Iris pigment epithelial cell (primary cell): ENCODE measurements at places on chromosomes 6 and 20.

DNA sequence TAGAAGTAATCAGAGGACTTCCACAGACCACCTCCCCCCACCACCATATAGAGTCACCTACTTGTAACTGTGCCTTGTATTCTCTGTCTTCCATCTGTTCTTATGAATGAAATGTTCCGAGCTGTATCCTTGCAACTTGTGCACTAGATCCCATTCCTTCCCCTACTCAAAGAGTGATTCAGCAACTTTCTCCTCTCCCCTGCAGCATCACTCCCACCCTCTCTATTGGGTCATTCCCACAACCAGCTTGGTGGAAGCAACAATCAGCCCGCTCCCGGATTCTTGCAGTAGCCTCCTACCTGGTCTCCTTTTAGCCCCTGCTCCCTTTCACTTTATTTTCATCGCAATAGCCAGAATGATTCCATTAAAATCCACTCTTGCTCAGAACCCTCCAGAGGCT, 34.9 kb upstream of the REV3L start:
- DNase-seq, result no peak

GRCh38 chr6:167238694-167239467, 52.2 kb upstream of the UNC93A start:
- no peak for DNase-seq

- DNase-seq, result no peak
Measured at GRCh38 chr6:30317913-30318589, 8.7 kb upstream of the TRIM39 start.

DNA sequence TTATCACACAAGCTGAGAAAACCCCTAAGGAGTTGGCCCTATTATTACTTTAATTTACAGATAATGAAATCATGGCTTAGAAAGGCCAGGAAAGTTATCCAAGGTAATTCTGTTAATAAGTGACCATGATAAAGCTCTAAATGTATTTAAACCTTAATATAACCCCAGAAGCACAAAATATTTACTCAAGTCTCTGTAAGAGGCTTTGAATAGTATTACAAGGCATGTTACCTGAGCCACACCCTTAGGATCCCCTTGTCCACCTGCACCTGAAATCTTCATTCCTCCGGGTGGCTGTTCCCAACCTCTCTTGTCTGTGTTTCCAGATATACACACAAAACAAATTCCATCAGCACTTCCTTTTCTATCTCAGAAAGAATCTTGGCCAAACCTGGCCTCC, 271.6 kb upstream of the BMP2 start:
- DNase-seq, result no peak

DNA sequence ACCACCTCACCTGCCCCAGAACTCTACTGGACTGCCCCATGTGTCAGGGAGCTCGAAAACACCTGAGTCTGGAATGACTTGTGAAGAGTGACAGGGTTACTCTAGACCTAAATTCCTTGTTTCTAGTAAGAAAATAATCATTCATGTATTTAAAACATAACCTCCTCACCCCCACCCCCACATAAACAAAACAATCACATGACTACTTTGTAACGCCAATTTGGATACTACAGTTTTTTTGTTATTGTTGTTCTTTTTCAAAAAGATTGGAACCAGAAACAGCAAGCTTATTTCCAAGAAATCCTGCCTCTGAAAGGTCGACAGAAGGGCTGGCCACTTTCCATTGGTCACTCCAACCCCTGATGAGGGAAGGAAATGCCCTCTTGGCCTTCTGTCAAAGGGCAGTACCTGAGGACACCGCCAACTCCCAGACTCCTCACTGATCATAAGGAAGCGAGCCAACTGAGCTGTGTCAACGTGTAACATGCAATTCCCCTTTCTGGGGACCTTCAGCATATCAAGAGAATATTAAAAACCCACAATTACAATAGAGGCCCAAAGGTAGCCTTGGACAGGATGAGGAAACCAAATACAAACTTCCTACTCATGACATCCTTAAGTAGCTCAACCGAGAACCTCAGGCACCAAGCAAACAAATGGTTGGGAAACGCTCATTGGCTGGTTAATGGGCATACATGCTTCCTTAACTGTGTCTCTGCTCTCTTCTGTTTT, 2.6 kb downstream of the MCUR1 start:
- no peak for DNase-seq

GRCh38 chr20:4607287-4607713, 114.4 kb upstream of the PRND start:
- DNase-seq, result peak; percentile 74

DNA sequence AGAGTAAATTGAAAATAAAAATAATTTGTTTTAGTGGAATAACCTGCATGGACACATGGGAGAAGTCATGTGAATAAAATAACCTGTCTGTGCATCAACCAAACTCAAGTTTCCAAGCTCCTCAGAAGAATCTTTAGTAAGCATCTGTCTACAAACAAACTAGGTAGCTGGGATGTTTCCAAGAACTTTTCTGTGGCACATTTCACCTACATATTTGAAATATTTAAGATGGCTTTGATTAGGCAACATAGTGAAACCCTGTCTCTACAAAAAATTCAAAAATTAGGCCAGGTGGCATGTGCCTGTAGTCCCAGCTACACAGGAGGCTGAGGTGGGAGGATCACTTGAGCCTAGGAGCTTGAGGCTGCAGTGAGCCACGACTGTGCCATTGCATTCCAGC, 168.2 kb downstream of the DST start:
- no peak for DNase-seq

GRCh38 chr6:111444794-111445193, 38.2 kb downstream of the REV3L start:
- no peak for DNase-seq

GRCh38 chr6:22954749-22955385, 385.5 kb downstream of the HDGFL1 start:
- DNase-seq, result peak; percentile 44

DNA sequence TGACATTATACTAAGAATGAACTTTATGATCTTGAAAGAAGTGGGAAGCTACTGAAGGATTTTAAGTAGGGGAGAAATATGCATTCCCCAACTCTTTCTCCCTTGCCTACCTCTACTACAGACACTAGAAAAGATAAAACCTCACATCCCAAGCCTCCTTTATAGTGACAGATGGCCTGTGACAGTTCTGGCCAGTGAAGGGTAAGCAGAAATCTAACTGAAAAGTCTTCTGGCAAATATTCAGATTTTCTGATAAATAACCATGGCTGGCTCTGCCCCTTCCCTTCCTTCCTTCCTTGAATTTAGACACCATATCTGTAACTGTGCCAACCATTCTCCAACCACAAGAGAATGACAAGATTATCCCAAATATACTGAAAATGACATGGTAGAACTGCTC, 10.2 kb upstream of the BEND6 start:
- no peak for DNase-seq

DNA sequence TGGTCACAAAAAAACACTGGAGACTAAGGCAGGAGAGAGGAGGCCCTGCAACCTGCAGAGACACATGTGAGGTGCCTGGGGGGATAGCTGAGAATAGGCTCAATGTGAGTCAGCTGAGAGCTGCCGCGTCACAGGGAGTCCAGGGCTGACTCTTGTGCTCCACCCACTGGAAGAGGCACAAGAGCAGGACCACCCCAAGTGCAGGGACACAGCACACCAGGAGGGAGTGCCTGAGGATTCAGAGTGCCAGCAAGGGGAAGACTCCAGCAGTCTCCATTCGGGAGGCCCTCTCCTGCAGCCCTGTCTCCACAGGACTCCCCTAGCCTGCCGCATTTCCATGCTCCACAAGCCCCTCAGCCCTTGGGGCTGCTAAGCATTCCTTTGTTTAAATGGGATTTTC, 105.5 kb downstream of the HUS1B start:
- DNase-seq, result peak; percentile 60

GRCh38 chr20:14775778-14776177, 438.4 kb upstream of the FLRT3 start:
- peak; percentile 77 for DNase-seq

DNA sequence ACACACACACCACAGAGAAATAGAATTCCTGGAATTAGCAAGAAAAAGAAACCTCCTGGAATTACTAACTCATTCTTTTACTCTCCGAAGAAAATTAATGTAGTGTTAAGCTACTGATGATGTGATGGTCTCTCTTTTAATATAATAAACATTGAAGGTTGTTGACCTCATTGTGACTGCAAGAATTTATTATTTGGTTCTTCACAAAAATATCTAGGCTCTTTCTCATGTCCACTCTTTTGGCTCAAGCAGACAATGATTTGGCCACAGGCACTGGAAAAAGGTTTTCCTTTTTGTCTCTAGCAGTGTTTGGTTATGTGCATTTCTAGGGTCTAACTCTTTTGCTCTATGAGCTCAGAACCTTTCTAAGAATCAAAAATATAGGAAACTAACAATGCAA, 811.9 kb downstream of the TENT5A start:
- DNase-seq, result no peak

GRCh38 chr6:79421707-79422484, 115.3 kb downstream of the LCA5 start:
- DNase-seq, result peak; percentile 97

DNA sequence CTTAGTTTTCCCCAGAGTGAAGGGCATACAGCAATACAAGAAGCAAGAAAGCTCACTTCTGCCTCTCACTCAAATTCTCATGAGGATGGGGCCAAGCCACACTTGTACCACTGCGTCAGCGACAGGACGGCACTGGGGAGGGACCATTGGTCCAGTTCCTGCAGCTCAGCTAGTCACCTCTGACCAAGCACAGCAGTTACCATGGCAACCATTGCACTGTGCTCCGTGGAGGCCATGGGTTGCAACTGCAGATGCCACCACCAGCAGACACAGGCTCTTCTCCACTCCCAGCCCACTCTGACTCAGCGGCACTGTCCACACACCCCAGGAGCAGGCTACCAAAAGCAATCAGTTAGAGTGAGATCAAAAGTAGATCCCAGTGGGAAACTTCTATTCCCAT, 441.1 kb upstream of the ARID1B start:
- DNase-seq, result no peak

GRCh38 chr20:49187330-49187850, 744 bp downstream of the STAU1 start:
- DNase-seq, result peak; percentile 18

GRCh38 chr6:88561034-88561953, 395.1 kb upstream of the CNR1 start:
- no peak for DNase-seq

DNA sequence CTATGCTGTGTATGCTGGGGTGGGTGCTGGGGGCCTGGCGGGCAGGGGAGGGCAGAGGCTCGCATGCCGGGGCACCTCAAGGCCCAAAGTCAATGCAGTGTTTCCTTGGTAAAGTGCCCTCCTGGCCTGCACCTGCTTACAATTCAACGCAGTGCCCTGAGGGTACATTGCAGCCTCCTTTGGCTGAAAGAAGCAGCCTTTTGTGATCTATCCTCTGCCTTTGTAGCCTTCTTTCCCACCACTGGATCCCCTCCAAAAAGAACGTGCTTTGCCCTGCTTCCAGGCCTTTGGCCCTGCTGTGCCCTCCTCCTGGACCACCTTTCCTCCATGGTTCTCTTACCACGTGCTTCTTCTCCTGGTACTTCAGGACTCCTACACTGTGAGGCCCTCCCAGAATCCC, 113.6 kb upstream of the PTPN1 start:
- DNase-seq, result no peak

GRCh38 chr20:49704932-49705336, 8.7 kb downstream of the B4GALT5 start:
- no peak for DNase-seq

DNA sequence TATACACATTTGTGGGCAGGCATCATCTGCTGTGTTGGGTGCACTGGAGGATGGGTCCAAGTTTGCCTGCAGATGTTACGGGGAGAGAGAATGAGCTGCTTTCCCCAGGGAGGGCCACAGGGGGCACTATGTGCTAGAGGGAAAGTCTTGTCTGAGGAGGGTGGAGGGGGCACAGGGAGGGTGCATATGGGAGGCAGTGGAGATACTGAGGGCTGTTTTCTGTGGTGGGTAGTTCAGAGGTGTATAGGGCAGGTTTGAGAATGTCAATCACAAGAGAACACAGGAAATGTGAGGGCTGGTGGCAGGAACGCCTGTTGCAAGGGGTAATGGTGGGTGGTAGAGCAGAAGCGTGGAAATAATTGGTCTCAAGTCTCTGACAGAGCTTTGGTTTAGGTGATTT, 7.7 kb upstream of the PTPRA start:
- no peak for DNase-seq

DNA sequence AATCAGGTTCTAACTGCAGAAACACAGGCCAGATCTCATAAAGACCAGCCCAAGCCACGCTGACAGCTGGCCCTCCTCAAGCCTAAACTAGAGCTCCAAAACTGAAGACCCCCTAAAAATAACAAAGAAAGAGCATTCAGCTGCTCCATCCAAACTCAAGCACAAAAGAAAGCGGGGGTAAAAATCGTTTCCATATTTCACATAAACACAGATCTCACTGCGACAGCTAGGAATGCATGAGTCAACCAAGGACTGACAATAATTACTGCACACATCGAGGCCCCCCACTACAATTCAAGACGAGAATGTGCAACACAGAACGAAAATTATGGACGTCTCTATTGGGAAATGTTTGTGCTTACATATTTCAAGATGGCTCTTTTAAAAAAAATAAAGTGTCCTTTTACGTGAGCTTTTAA, 31.1 kb downstream of the CNKSR3 start:
- peak; percentile 56 for DNase-seq
